Heart left ventricle (tissue), 16 donors: ENCODE measurements at places on chromosomes 2 and 18.
A peak's percentile ranks its signal among the peaks of the same experiment; 100 is the strongest.

GRCh38 chr2:26925100-26925791 is 45.2 kb upstream of the MAPRE3 start:
- no peak for DNase-seq

DNA sequence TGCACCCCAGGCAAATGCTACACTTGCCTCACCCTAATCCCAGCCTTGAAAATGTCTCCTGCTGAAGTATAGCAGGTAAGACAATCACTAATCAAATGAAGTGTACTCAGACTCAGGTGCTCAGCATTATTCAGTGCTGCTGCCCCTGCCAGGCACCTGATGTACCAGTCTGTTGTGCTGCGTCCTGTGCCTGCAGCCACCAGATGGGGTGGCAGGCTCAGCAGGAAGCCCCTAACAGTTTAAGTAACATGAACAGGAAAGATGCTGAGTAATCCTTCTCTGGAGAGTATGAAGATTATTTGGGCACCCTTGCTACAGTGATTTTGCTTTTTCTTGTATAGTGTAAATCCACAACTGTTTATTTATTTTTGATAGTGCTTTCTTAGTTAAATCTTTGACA is 69.1 kb downstream of the TACR1 start:
- no peak for DNase-seq

DNA sequence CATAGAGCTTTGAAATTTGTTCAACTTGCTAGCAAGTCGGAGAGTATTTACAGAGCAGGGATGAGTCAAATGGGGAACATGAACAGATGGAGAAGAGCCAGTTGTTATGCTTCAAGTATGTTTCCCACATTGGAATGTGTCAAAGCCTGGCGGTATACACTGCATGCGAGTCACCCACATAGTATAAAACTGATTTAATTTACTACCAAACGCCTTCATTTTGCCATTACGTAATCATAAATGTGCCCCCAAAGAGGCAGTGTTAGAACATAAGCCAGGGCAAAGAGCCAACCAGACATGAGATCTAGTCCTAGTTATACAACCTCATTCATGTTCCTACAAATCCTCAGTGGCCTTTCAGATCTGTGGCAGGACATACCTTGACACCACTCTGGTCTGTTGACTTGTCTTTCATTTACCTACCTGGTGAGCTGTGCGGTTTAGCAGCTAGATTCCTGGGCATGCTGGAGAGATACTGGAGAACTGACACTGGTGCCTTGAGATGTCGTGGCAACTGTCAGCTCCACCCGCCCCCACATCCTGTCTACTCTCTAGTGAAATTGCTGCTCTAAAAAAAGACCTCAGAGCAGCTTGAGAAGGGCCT is 21.7 kb upstream of the NRP2 start:
- no peak for DNase-seq

GRCh38 chr18:59876310-59876626 is 23.5 kb upstream of the PMAIP1 start:
- DNase-seq: no peak

GRCh38 chr2:99081891-99082290 is 59.6 kb upstream of the C2orf15 start:
- no peak for DNase-seq

DNA sequence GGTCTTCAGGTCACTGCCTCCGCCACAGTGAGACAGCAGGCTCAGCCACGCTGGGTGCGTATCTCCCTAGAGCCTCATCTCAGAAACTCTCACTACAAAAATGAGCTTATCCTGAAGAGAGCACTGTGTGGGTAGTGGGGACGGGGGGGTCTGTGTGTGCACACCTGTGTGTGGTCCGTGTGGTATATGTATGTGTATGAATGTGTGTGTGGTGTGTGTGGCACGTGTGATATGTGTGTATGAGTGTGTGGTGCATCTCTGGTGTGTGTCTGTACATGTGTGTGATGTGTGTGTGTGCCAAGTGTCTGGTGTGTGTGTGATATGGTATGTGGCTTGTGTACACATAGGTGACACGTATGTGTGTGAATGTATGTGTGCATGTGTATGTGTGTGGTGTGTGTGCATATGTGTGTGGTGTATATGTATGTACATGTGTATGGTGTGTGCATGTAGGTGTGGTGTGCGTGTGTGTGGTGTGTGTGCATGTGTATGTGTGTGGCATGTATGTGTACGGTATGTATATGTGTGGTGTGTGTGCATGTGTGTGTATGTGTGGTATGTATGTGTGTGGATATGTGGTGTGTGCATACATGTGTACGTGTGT is 332.2 kb downstream of the EIPR1 start:
- DNase-seq: no peak

GRCh38 chr2:218006741-218007140 is 3.9 kb upstream of the TNS1 start:
- DNase-seq: no peak

- DNase-seq: peak; percentile 85
These were observed 2.4 kb upstream of the INHBB start for GRCh38 chr2:120343433-120344105.

DNA sequence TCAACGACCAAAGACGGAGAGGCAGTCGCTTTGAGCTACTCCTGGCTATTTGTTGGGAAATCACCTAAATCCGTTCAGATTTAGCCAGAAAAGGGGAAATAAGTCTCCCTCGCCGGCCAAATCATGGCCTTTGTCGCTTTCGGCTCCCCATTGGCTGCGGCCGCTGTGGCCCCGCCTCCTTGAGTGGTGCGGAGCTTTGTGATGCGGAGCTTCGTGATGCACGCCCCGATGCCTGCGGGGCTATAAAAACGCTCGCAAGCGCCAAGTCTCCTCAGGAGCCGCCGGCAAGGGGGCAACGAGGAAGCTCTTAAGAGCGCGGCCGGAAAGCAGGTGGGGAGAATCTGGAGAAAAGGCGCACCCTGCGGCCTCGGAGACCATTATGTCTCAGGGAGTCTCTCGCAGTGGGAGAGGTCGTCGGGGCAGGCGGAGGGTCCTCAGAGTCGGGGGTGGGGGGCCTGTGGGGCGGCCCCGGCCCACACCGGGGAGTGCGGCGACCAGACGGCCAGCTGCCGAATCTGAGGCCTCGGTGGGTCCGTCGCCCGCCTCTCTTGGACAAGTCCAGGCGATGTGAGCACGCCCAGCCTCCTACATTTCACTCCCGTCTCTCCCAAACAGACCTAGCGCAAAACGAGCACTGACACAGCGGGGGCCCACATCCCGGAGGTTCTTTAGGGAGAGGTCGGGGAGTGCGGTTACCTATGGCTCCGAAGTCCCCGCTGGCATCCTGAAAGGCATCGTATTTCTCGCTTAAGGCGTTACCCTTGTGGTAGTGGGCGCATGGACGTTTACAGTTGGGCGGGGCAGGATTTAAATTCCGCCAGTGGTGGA is at the start of gene CABYR:
Gene CABYR (plus strand): TSS at position 274 of the 828 bp plus-strand sequence. CDS start 4,053 bp downstream, outside the sequence.
- DNase-seq: peak; percentile 78

DNA sequence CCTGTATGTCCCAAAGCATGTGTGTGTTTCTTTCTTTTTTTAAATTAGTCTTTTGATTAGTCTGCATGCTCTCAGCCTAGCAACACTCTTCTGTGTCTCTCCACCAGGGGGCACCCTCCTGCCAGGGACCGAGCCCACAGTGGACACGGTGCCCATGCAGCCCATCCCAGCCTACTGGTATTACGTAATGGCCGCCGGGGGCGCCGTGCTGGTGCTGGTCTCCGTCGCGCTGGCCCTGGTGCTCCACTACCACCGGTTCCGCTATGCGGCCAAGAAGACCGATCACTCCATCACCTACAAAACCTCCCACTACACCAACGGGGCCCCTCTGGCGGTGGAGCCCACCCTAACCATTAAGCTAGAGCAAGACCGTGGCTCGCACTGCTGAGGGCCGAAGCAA is 93.8 kb downstream of the NRP2 start:
- DNase-seq: peak; percentile 73

- no peak for DNase-seq
These were observed 46.9 kb downstream of the GEMIN6 start for GRCh38 chr2:38824906-38825305.

- no peak for DNase-seq
These were observed 1077.3 kb upstream of the TMEFF2 start for GRCh38 chr2:193272011-193272410.

GRCh38 chr2:156329031-156329926 is 3.2 kb downstream of the NR4A2 start:
- peak; percentile 27 for DNase-seq

DNA sequence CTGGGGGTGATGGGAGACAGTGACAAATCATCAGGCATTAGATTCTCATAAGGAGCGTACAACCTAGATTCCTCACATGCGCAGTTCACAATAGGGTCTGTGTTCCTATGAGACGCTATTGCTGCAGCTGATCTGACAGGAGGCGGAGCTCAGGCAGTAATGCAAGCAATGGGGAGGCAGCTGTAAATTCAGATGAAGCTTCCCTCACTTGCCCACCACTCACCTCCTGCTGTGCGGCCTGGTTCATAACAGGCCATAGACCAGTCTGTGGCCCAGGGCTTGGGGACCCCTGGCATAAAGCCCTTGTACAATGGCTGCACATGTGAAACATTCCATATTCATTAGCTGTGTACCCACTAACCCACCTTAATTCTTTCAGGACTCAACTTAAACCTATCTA is 18.0 kb downstream of the NMUR1 start:
- DNase-seq: no peak

GRCh38 chr2:12501469-12502158 is 215.1 kb upstream of the TRIB2 start:
- peak; percentile 72 for DNase-seq

- DNase-seq: peak; percentile 64
These were observed 14.1 kb upstream of the PLEKHH2 start for GRCh38 chr2:43622931-43623451.

DNA sequence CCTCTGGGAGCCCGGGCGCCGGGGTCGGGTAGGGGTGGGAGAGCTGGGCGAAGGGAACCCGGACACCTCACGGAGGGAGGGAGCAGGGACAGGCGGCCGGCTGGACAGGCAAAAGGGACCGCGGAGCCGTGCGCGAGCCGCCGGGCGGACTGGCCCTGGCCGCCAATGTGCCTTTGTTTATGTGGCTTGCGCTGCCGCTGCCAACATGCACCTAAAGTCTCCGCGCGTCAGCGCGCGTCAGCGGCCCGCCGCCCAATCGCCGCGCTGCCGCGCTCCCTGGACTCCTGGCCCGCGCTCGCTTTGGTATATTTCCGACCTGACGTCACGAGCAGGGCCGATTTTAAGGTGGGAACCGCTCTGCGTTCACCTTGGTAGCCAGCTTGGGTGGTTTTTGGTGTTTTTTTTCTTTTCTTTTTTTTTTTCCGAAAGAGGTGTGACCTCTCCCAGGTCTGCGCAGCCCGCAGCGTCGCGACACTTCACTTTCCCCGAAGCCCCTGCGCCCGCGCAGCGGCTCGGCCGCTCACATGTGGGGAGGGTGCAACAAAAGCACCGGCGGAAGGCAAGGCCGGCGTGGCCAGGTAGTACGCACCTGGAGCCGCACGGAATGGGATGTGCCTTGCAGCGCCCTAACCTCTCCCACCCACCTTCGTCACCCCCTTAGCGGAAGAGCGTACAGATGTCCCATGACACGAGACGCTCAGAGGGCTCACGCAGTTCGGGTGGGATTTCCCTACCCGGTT is at the start of gene NR4A2:
Gene NR4A2 (minus strand): TSS at position 188 of the 740 bp plus-strand sequence. CDS start 2,535 bp downstream, outside the sequence.
- DNase-seq: peak; percentile 91

- DNase-seq: no peak
These were observed 7.7 kb upstream of the PARD6G start for GRCh38 chr18:80254971-80255500.

GRCh38 chr2:75596784-75597183 is 36.0 kb upstream of the EVA1A start:
- no peak for DNase-seq

GRCh38 chr2:10761591-10761990 is 40.2 kb downstream of the ATP6V1C2 start:
- DNase-seq: no peak

DNA sequence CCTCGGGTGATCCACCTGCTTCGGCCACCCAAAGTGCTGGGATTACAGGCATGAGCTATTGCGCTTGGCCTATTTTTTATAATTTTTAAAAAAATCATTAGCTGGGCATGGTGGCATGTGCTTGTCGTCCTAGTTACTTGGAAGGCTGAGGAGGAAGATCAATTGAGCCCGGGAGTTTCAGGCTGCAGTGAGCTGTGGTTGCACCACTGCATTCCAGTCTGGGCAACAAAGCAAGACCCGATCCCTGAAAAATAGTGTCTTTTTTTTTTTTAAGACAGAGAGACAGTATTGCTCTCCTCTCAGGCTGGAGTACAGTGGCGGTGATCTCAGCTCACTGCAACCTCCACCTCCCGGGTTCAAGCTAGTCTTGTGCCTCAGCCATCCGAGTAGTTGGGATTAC is 4.8 kb downstream of the SSB start:
- no peak for DNase-seq

GRCh38 chr2:9085353-9085752 is 81.9 kb upstream of the MBOAT2 start:
- no peak for DNase-seq

GRCh38 chr2:174326161-174327020 is 8.4 kb upstream of the SP9 start:
- no peak for DNase-seq

DNA sequence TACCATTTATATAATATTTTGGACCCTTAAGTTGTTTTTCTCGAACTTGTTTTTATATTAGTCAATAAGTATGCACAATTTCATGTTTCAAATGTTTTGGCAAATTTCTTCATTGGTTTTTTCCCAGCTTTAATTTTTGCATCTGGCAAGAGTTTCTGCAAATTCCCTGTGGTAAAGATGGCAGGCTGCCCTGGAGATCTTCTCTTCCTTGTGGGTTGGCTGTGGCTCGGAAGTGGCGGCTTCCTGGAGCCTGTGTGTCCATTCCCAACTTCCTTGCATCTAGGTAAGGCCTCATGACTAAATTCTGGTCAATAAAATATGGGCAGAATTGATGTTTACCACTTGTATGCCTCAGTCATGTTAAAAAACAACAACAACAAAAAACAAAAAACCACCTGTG is 818.6 kb downstream of the EPHA4 start:
- DNase-seq: no peak

DNA sequence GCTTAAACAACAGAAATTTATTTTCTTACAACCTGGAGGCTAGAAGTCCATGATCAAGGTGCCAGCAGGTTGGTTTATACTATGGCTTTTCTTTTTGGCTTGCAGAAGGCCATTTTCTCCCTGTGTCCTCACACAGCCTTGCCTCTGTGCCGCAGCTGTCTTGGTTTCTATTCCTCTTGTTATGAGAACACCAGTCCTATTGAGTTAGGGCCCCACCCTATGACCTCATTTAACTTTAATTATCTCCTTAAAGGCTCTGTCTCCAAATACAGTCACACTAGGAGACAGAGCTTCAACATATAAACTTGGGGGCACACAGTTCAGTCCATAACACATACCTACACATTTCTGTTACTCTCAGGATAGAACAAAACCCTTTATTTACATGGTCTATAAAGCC is 17.3 kb upstream of the RHOB start:
- no peak for DNase-seq

- no peak for DNase-seq
These were observed 59.8 kb upstream of the LYPD6B start for GRCh38 chr2:148978706-148979105.

GRCh38 chr2:120768112-120769048 is 32.7 kb downstream of the GLI2 start:
- DNase-seq: peak; percentile 22

- DNase-seq: no peak
These were observed 232.4 kb downstream of the CD226 start for GRCh38 chr18:69715191-69715795.
